Fibroblast of lung (primary cell): ENCODE measurements at places on chromosomes 16 and 17. TPM values are rescaled to one million over a fixed set of nuclear protein-coding genes. Genes with fewer than 3 reads are reported as not detected.

GRCh38 chr17:77864234-77865111 is 94.0 kb upstream of the TNRC6C start:
- DNase-seq = no peak

DNA sequence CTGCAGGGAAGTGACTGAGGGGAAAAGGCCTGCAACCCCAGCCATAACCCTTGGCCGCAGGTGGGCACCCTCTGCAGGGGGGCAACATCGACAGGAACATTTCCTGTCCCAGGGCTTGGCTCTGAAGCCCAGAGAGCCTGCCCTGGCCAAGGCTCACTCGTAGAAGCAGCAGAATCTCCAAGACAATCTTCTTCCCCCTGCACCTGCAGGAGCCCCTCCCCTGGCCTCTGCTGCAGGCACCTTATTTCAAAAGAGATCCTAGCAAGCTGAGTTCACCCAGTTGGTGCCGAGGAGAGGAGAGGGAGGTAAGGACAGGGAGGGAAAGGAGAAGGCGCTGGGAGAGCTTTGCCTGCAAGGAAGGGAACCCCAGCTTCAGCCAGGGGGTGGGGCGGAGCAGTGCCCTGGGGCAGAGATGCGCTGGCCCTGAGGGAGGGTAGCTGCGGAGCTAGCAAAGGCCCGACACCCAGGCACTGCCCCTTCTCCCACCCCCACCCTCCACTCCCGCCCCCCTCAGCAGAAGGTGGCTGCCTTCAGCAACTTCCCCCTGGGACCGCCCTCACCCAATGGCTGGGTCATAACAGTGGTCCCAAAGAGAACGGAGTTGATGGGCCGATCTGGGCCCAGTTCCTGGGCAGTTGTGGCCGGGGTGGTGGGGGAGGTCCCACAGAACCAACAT is 104.3 kb upstream of the TNRC6C start:
- no peak for DNase-seq

- peak; percentile 77 for DNase-seq
Observed at GRCh38 chr17:50681263-50682200, 26.2 kb downstream of the ANKRD40 start.

GRCh38 chr16:73915140-73915539 is 381.5 kb upstream of the PSMD7 start:
- no peak for DNase-seq

DNA sequence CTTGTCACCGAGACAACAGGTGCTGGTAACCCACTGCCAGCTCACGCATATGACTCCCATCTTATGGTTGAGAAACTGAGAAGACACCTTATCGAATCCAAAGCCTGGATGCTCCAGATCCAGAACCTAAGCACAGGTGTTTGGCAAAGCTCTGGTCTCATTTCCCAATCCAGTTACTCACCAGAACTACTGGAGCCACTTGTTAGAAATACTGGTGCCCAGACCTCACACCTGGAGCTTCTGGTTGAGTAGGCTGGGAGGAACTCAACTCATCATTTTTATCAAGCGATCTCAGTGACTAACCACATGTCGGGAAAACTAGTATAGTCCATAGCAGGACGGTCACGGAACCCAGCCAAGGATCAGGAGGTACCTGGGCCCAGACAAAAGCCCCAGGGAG is 86.7 kb upstream of the RCVRN start:
- DNase-seq = no peak

DNA sequence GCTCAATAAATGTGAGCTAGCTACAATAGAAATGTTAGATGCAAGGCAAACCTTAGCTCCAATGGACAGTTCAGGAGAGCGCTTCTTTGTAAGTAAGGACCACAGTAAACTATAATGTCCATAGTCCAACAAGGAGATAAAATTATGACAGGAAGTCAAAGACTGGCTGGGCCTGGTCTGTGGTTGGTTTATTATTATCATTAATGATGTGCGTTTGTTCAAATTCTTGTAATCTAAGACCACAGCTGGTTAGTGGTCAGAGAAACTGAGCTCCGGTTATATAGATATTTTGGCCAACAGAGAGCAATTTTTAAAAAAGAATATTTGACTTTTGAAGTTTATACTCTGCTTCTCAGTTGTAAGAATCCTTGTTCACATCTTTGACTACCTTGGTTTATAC is 4.7 kb upstream of the CMTM2 start:
- DNase-seq = no peak

DNA sequence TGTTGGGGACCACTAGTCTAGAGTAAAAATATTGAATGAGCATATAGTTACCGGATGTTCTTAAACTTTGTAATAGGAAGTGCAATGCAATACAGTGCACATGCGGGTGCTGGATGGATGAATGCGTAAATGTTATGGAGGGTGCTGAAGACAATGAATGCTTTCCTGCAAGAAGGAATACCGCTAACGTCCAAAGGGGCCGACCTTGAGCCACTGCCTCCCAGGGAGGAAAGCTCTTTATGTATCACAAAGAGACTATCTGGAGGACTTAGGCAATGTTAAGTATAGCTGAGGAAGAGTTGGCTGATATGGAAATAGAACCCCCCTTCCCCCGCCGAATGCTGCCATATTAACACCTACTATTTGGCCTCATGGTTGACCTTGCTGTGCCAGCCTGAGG is 27.5 kb upstream of the SHCBP1 start:
- DNase-seq = no peak

- no peak for DNase-seq
Observed at GRCh38 chr17:71334048-71334751, 786.6 kb upstream of the SOX9 start.

GRCh38 chr16:88576307-88576706 is 6.1 kb downstream of the ZC3H18 start:
- no peak for DNase-seq

DNA sequence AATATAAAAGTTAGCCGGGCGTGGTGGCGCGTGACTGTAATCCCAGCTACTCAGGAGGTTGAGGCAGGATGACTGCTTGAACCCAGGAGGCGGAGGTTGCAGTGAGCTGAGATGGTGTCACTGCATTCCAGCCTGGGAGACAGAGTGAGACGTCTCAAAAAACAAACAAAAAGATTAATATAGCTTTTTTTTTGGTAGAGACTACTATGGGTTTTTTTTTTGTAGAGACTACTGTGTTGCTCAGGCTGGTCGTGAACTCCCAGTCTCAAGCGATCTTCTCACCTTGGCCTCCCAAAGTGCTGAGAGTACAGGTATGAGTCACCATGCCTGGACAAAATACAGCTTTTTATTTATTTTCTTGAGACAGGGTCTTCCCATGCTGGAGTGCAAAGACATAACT is 20.2 kb downstream of the ZNRF1 start:
- no peak for DNase-seq

- no peak for DNase-seq
Observed at GRCh38 chr17:18014006-18014405, 25.0 kb downstream of the ATPAF2 start.

DNA sequence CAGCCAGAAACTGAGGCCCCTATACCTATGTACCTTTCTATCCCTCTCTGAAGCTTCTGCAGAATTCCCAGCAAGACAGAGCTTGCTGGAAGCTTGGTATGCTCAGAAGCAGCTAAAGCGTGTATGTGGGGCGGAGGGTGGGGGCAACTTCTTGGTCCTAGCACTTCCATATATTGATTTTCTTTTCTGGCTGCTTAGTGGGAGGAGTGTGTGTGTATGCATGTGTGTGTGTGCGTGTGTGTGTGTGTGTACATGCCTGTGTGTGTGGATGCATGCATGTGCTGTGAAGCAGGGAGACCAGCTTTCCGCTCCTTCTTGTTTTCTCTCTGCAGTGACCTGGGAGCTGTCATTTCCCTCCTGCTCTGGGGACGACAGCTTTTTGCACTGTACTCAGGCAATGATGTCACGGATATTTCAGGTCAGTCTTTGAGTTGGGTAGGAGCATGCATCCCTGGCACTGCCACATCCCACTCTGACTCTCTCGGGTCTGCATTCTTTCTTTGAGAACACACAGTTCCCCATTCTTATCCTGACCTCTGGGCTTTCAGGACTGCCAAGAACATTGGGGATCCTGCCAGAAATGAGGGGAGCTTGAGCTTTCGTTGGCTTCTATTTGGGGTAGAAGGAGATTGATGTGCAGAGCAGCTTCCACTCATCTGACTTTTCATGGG is 10.7 kb downstream of the HPR start:
- no peak for DNase-seq

DNA sequence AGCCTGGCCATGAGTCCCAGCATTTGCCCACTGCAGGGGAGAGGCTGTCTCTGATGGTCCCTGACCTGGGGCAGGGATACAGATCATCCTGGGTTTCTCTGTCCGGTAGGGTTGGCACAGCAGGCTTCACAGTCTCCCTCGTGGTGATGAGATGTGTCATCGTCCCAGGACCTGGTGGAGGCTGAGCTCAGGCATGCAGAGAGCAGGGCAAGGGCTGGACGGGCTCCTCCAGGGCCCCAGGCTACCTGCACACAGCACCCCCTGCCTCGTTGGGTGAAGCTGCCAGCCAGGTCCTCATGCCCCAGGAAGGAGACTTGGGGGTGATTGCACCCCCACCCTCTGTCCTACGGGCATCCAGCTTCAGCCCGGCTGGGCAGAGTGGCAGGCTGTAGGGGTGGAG is 155.8 kb upstream of the GSE1 start:
- no peak for DNase-seq

DNA sequence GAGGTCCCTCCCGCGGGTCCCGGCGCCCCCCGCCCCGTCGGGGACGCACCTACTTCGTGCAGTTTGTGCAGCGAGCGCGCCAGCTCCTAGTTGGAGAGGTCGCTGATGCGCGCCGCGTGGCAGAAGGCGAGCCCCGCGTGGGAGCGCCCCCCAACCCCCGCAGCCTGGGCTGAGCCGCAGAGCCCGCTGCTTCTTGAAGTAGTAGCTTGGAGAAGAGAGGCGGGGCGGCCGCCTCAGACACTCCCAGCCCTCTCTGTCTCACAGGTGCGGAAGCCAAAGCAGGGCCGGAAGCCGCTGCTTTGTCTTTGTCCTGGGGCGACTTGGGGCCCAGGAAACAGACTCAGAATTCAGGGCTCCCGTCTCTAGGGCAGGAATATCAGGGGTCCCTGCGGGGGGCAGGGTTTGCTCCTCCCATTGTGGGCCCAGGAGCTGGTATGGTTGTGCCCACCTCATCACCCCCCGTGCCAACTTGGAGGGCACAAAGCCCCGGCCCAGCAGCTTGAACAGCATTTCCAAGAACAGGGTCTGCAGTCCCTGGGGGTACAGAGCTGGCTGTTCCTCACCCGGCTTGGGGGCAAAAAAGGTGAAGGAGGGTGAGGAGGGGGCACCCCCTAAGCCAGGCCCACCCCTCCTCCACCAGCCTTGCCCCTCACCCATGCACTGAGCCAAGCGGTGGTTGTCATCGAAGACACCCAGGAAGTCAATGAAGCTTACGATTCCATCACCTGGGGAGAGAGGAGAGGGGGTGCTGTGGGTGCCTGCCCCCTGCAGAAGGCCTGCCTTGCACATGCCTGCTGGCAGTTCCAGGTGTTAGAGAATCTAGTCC is 13.5 kb downstream of the SPATA32 start:
- peak; percentile 24 for DNase-seq

GRCh38 chr16:54816471-54816870 is 114.2 kb upstream of the IRX5 start:
- DNase-seq = no peak

- DNase-seq = no peak
Observed at GRCh38 chr17:29716566-29716965, 93.9 kb upstream of the CORO6 start.

DNA sequence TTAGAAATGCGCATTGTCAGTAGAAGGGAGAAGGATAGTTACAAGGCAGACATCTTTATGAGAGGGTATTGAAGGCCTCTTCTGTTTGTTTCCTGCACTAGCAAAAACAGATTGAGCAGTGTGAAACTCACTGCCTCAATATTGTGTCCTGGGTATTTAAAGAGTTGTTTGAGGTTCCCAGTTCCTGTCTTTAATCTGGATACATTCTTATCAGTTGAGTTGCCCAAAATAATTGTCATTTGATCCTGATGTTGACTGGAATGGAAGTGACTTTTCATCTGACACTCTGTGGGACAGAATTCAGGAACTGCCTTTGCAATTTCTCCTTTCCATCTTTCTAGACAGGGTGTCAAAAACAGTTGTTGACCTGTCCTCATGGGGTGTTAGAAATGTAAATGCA is 1.7 kb downstream of the ATP6V0A1 start:
- no peak for DNase-seq

The TSPAN10 gene
- 1.0 and 3.0 TPM in 2 replicates for total RNA-seq

The STARD3 gene
- total RNA-seq = 28.0 and 31.7 TPM in 2 replicates

The RAMP2 gene
- total RNA-seq = 0.17 and 0.26 TPM in 2 replicates

The KRT9 gene
- total RNA-seq = not detected in 2 replicates

The HSD17B1 gene
- 2.1 and 2.6 TPM in 2 replicates for total RNA-seq

The MT3 gene
- total RNA-seq = not detected in 2 replicates

The NPIPA8 gene
- not detected in 2 replicates for total RNA-seq

The DHRS7C gene
- total RNA-seq = not detected in 2 replicates
